Endodermal cell (in vitro differentiated cells): ENCODE measurements at places on chromosomes 1 and 21.

DNA sequence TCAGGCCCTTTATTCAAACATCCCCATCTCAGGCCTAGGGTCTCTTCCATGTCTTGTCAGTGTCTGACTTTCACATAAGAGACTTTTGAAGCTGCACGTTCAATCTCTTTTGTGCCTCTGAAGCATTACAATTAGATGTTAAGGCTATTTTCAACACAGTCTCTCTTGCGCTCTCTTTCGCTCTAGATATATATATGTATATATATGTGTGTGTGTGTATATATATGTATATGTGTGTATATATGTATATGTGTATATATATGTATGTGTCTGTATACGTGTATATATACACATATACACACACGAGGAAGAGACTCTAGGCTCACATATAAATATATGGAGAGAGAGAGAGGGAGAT, 162.5 kb upstream of the RNPC3 start:
- no peaks in the 10 kb centered on the region for H3K4me1 ChIP-seq
- no peak overlapping the region for H3K27ac ChIP-seq
- DNase-seq: no peak

- H3K4me3 ChIP-seq: no peak overlapping the region
- no peaks in the 10 kb centered on the region for H3K27me3 ChIP-seq
- peak overlapping the region; percentile 16 for H3K27ac ChIP-seq
- no peaks in the 10 kb centered on the region for H3K36me3 ChIP-seq
- no peak for DNase-seq
Observed at GRCh38 chr1:243499248-243499647, 243.4 kb downstream of the SDCCAG8 start.

- H3K27me3 ChIP-seq: no peaks in the 10 kb centered on the region
- H3K4me1 ChIP-seq: no peaks in the 10 kb centered on the region
- H3K36me3 ChIP-seq: no peaks in the 10 kb centered on the region
- H3K27ac ChIP-seq: no peak overlapping the region
- DNase-seq: no peak
Observed at GRCh38 chr1:238409191-238409850, 518.6 kb upstream of the ZP4 start.

- no peaks in the 10 kb centered on the region for H3K4me1 ChIP-seq
- H3K36me3 ChIP-seq: no peaks in the 10 kb centered on the region
- peaks cover 34% of the 10 kb centered on the region for H3K27me3 ChIP-seq
Observed at GRCh38 chr1:156895927-156896326, 2.4 kb downstream of the PEAR1 start.

DNA sequence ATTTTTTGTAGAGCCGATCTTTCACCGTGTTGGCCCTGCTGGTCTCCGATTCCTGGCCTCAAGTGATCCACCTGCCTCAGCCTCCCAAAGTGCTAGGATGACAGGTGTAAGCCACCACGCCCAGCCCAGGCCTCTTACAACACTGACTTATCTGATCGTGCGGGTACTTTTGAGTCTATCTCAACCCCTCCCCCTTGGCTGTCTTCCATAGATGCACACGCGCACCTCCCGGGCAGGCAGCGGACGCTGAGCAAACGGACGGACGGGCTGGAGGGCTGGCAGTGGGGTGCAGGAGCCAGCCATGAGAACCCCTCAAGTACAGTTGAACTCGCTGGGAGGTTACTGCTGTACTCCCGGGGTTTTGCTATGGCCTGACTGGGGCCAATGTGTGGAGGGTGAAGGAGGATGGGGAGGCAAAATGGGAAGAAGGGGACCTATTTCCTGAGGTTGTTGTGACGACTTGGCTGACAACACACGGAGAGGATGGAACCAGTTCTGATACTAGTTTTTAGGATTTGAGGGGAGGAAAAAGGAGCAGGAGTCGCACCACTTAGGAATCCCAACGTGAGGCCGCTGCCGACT, 959 bp downstream of the CD58 start:
- DNase-seq: no peak
- H3K4me3 ChIP-seq: peak overlapping the region; percentile 89
- H3K27me3 ChIP-seq: peaks cover 13% of the 10 kb centered on the region
- no peaks in the 10 kb centered on the region for H3K4me1 ChIP-seq
- no peak overlapping the region for H3K27ac ChIP-seq

- H3K36me3 ChIP-seq: no peaks in the 10 kb centered on the region
- no peak for DNase-seq
- no peak overlapping the region for H3K4me3 ChIP-seq
- no peak overlapping the region for H3K27ac ChIP-seq
Observed at GRCh38 chr1:214569357-214570004, 18.1 kb upstream of the PTPN14 start.

DNA sequence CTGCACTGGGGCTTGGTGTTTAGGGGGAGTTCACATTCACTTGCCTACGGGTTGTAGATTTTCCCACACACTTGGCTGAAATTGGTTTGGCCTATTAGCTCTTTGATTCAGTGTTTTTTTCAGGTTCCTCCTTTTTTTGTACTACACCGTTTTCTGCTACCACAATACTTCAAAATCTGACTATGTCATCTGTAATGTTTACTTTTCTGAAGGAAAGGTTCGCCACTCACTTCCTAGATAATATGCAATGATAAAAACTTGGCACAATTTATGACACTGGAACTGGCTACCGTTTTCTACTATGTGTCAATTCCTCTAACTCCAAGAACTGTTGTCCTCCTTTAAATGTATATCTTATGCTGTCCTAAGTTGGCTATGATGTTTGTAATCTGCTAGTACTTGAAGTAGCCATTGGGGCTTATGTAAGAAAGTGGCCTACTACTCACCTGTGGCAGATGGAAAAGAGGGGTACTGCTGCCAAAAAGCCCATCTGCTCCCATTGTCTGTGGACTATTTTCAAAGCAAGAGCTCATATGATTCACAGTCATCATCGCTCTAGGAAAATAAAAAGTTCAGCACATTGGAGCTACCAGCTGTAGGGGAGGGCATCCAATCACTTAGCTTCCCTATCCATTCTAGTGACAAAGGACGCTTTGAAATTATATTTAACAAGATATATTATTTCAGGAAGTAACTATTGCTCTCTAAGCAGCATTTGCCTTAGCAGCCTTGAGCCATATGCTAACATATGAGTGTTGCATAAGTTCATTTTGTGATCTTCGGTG, 42.4 kb upstream of the BACH1 start:
- H3K27me3 ChIP-seq: no peaks in the 10 kb centered on the region
- H3K27ac ChIP-seq: no peak overlapping the region
- H3K36me3 ChIP-seq: no peaks in the 10 kb centered on the region
- no peak overlapping the region for H3K4me3 ChIP-seq

DNA sequence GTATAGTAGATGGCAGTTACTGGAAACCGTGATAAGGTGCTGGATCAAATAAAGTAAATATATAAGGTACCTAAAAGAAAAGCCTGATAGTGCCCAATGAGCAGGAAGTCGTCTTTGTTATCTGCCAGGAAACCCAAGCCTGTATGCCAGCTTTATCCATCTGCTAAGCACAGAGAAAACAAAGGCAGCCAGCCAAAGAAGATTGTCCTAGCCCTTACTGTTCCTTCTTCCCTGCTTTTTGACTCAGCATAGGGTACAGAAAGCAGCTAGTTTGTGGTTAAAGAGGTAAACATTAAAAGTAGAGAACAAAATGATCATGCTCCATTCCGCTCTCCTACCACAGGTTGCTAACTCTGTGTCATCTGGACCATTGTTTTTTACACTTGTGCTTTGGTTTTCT, 10.1 kb downstream of the KRTAP22-2 start:
- H3K4me1 ChIP-seq: no peaks in the 10 kb centered on the region
- no peak for DNase-seq
- H3K27me3 ChIP-seq: peaks cover 36% of the 10 kb centered on the region
- no peak overlapping the region for H3K4me3 ChIP-seq

DNA sequence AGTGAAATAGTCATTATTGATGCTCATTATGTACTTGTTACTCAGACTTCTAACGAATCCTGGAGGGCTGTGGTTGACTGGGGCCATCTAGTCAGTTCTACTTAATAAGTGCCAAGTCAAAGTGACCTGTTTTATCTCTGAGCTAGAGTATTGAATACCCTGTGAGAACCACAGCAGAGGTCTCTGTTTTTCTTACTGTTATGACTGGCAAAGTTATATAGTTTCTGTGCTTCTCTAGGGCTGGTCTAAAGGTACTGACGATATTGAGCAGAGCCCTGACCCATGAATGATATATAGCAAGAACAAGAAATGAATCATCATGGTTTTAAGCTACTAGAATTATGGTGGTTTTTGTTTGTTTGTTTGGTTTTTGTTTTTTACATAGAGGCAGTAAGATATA, 555.8 kb downstream of the PLA2G4A start:
- peaks cover 12% of the 10 kb centered on the region for H3K4me1 ChIP-seq
- no peaks in the 10 kb centered on the region for H3K36me3 ChIP-seq
- DNase-seq: no peak
- no peaks in the 10 kb centered on the region for H3K27me3 ChIP-seq
- no peak overlapping the region for H3K4me3 ChIP-seq

DNA sequence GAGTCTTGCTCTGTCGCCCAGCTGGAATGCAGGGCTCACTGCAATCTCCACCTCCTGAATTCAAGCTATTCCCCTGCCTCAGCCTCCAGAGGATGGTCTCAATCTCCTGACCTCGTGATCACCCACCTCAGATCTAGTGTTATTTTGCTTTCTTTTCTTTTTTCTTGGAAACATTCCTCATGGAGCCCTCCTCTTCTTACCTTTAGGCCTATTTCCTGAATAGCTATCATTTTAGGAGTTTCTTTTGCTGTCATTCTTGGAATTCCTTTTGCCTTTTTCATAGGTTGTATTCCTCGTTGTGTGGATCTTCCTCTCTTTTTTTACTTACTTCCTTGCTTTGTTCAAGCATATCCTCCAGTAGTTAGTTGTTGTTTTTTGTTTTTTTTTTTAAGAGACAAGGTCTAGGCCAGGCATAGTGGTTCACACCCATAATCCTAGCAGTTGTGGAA, 173.8 kb downstream of the RASAL2 start:
- H3K27me3 ChIP-seq: peaks cover 23% of the 10 kb centered on the region
- no peak overlapping the region for H3K4me3 ChIP-seq
- H3K27ac ChIP-seq: no peak overlapping the region
- DNase-seq: peak; percentile 74

GRCh38 chr1:228938537-228938901, 203.2 kb downstream of the RHOU start:
- H3K4me1 ChIP-seq: peaks cover 9% of the 10 kb centered on the region
- H3K36me3 ChIP-seq: no peaks in the 10 kb centered on the region
- peak overlapping the region; percentile 34 for H3K27ac ChIP-seq
- DNase-seq: peak; percentile 54
- no peaks in the 10 kb centered on the region for H3K27me3 ChIP-seq

- peaks cover 11% of the 10 kb centered on the region for H3K4me1 ChIP-seq
- no peaks in the 10 kb centered on the region for H3K27me3 ChIP-seq
- H3K36me3 ChIP-seq: no peaks in the 10 kb centered on the region
- H3K27ac ChIP-seq: no peak overlapping the region
- no peak overlapping the region for H3K4me3 ChIP-seq
- no peak for DNase-seq
Observed at GRCh38 chr1:175873290-175873935, 130.0 kb upstream of the TNR start.

GRCh38 chr21:17590430-17590829, 22.3 kb downstream of the BTG3 start:
- DNase-seq: no peak
- H3K27ac ChIP-seq: no peak overlapping the region
- H3K27me3 ChIP-seq: no peaks in the 10 kb centered on the region

- no peaks in the 10 kb centered on the region for H3K4me1 ChIP-seq
- no peak for DNase-seq
- H3K27ac ChIP-seq: no peak overlapping the region
- H3K27me3 ChIP-seq: no peaks in the 10 kb centered on the region
Observed at GRCh38 chr1:6126521-6127067, 53.5 kb downstream of the CHD5 start.

- no peaks in the 10 kb centered on the region for H3K27me3 ChIP-seq
- H3K36me3 ChIP-seq: peaks cover 11% of the 10 kb centered on the region
- no peaks in the 10 kb centered on the region for H3K4me1 ChIP-seq
- H3K27ac ChIP-seq: no peak overlapping the region
- H3K4me3 ChIP-seq: no peak overlapping the region
Observed at GRCh38 chr1:1730870-1731269, 6.7 kb upstream of the CDK11A start.

GRCh38 chr1:45394342-45394741, 54.1 kb upstream of the MUTYH start:
- no peaks in the 10 kb centered on the region for H3K27me3 ChIP-seq
- DNase-seq: no peak
- H3K4me3 ChIP-seq: no peak overlapping the region
- H3K4me1 ChIP-seq: no peaks in the 10 kb centered on the region
- H3K36me3 ChIP-seq: no peaks in the 10 kb centered on the region
- H3K27ac ChIP-seq: no peak overlapping the region

- H3K4me1 ChIP-seq: no peaks in the 10 kb centered on the region
- no peak overlapping the region for H3K27ac ChIP-seq
- no peaks in the 10 kb centered on the region for H3K27me3 ChIP-seq
- DNase-seq: no peak
Observed at GRCh38 chr1:232602622-232603021, 27.3 kb downstream of the SIPA1L2 start.

GRCh38 chr1:211013346-211014240, 120.4 kb downstream of the KCNH1 start:
- no peak for DNase-seq
- H3K4me3 ChIP-seq: no peak overlapping the region

DNA sequence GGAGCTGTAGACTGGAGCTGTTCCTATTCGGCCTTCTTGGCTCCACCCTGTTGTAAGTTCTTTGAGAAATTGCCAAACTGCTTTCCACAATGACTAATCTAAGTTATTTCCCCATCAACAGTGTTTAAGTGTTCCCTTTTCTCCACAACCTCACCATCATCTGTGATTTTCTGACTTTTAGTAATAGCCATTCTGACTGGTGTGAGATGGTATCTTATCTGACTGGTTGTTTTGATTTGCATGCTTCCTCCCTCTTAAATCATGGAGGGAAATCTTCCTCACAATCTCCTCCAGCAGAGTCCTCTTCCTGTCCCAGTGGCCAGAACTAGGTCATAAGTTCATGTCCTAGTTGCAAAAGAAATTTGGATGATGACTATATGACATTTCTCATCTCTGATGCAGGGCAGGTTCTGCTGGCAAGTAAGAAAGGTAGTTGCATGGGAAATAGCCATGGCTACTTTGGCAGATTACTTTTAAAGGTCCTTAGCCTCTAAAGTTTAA, 294.0 kb downstream of the LRRC40 start:
- DNase-seq: no peak
- no peak overlapping the region for H3K27ac ChIP-seq
- H3K4me3 ChIP-seq: no peak overlapping the region
- no peaks in the 10 kb centered on the region for H3K27me3 ChIP-seq
- no peaks in the 10 kb centered on the region for H3K36me3 ChIP-seq
- H3K4me1 ChIP-seq: no peaks in the 10 kb centered on the region

DNA sequence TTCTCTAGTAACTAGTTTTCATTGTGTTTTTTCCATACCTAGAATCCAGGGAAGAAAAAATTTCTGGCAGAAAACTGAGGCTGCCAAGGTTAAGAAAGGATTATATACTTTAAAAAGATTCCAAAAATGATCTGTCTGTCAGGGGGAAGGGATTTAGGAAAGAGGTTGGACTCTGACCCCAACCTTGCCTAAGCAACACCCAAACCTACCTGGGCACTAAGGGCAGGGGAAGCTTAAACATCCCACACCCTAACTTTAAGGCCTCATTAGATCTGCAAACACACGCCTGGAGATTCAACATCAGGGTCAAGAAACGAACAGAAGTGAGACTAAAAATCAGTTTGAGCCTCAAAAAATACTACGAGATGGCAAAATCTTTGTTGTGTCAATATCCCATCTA, 19.4 kb downstream of the KDM5B start:
- H3K27ac ChIP-seq: no peak overlapping the region
- H3K27me3 ChIP-seq: no peaks in the 10 kb centered on the region
- H3K36me3 ChIP-seq: peaks cover 16% of the 10 kb centered on the region
- no peaks in the 10 kb centered on the region for H3K4me1 ChIP-seq
- DNase-seq: no peak
